Testis (tissue), 5 donors: ENCODE measurements at places on chromosomes 6 and 20. TPM values are rescaled to one million over a fixed set of nuclear protein-coding genes. Genes with fewer than 3 reads are reported as not detected.

DNA sequence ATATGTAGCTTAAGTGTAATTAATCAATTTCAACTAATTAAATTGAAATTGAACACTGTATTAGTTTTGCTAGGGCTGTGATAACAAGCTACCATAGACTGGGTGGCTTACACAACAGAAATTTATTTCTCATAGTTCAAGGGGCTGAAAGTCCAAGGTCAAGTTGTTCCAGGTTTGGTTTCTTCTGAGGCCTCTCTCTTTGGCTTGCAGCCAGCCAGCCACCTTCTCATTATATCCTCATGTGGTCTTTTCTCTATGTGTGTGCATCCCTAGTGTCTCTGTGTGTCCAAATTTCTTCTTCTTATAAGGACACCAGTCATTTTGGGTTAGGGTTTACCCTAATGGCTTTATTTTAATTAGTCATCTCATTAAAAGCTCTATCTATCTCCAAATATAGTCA is 611.7 kb downstream of the UTRN start:
- DNase-seq = no peak

The MLIP gene
- 0.63 TPM for total RNA-seq

- no peak for DNase-seq
These were observed 144.3 kb upstream of the TAB2 start for GRCh38 chr6:149173222-149173621.

DNA sequence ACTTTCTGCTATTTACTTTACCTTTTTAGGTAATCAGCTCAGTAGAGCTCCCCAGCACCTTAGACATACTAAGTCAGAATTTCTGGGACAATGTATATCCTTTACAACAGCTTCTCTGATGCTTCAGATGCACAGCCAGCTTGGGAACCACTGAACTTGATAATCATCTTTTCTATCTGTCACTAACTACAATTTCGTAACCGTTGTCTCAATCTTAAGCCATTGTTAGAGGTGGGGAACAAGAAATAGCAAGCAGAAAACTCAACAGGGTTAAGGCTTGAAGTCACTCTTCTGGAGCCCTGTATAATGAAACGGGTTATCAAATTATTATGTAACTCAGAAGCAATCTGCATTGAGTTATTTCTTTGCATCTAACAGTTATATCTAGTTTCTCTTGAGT is 47.1 kb downstream of the CD109 start:
- no peak for DNase-seq

DNA sequence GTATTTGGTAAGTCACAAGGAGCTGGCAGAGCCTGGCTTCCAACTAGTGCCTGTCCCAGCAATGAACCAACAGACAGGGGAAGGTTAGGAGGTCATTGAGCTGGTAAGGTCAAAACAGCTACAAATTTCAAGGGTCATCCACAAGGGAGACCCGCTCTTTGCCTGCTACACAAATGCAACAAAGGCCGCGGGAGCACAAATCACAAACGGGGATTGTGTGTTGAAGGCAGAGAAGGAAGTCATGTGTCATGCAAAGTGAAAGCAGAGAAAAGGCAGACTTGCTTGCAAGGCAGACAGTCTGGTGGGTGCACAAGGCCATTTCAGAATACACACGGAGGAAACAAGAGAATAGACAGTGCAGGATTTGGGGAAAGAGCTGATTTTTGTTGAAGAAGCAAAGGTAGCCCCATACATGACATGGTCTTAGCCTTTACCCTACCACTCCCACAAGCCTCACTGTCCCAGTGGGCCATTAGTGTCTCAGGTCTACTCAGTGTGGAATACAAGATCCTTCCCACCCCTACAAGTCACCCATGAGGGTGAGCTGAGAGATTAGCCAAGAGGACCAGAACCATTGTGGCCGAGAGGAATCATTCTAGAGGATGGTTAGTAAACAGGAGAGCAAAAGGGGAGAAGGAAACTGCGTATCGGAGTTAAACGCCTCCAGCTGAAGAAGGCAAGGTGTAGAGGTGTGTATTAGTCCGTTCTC is 18.1 kb upstream of the SAMHD1 start:
- no peak for DNase-seq

The GRM4 gene
- 3.5 TPM for total RNA-seq

- no peak for DNase-seq
These were observed 16.7 kb downstream of the CD109 start for GRCh38 chr6:73712535-73713173.

The FNDC11 gene
- total RNA-seq = 85.4 TPM

DNA sequence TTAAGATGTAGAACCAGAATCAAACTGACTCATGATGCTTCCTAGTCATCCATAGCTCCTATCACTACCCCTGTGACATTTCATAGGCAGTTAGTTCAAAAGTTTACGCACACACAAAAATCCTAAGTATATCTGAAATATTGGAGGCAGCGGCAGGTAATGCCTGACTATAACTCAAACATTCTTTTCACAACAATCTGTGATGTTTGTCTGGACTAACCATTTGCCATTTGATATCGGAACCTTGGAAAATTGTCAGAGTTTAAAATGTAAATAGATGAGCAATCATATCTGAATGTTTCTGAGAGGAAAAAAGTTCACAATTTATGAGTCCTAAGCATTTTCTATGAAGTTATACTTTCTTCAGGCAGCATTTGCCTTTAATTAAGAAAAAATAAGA is 1078.2 kb downstream of the EPHA7 start:
- DNase-seq = no peak

DNA sequence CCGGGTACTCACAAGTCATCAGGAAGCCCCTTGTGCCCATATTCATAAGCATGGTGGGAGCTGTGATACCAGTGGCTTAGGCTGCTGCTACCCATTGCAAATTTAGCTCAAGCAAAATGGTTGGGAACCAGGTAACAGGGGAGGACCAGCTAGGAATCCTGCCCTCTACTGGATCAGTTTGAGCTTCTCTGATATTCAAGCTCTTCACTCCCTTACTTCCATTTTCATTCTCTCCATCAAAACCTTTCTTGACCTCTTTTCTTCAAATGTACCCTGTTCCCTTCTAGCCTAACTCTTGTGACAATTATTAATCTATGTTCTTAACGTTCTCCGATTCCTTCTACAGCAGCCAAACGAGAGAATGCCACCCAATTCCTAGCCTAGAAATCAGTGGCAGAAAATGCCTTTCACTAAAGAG is 9.7 kb downstream of the NOL7 start:
- DNase-seq = no peak
